Stimulated activated CD8-positive, alpha-beta memory T cell treated with anti-CD3 and anti-CD28 coated beads, Interleukin-2, amount 100 ng/mL, for 1 hour (primary cell): ENCODE measurements at places on chromosomes 7 and 10.

DNA sequence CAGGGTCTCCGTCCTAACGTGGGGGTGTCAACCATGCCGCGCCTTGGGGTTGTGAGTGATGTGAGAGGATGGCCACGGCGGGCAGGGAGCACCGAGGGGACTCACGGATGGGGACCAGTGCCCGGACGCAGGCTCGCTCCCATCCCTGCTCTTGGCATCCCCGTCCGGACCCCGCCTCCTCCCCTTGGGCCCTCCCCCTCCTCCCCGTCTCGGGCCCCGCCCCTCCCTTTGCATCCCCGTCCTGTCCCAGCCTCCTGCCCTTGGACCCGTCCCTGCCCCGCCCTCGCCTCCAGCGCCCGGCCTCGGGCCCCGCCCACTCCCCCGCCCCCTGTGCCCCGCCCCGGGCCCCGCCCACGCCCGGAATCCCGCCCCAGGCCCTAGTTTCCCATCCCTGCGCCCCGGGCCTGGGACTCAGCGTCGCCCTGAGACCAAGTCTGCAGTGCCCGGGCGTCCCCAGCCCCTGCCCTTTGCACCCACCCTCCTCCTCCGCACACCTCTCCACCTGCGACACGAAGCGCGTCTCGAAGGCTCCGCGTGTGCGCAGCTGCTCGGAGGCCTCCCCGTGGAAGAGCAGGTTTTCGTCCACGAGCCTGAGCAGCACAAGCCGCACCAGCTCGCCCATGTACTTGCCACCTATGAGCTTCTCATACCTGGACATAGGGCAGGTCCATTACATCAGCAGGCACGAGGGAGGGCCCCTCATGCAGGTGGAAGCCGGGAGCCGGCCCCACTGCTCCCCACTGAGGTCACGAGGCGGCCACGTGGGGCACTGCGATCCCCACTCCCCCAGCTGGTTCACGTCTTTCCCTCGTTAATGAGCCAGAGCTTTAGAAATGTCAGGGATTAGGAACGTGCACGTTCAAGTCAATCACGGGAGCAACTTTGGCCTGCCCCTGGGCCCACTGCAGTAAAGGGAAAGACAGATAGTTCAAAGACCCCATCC lies 5.1 kb upstream of the MYL7 start:
- peak; percentile 17 for DNase-seq

GRCh38 chr10:68087685-68088401 lies 12.8 kb upstream of the HERC4 start:
- no peak for DNase-seq

GRCh38 chr7:41925946-41926345 lies 223.1 kb upstream of the INHBA start:
- DNase-seq, result no peak

DNA sequence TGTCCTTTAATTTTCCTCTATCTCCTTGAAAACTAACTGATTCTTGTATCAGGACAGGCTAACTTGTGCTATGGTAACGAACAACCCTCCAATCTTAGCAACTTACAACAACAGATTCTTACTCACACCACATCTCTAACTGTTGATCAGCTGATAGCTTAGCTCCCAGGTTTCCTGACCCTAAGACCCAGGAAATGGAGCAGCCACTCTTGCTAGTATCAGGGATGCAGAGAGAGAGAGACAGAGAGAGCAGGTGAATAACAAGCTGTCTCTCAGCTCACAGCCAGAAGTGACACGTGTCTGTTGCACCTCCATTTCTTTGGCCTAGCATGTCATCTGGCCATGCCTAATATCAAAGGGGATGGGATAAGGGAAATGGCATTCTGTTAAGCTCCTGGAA lies 1289.0 kb upstream of the AUTS2 start:
- DNase-seq, result no peak

- DNase-seq, result no peak
Observed at GRCh38 chr10:131584287-131584686, 272.8 kb upstream of the TCERG1L start.

- DNase-seq, result no peak
Observed at GRCh38 chr7:55512635-55513191, 59.6 kb downstream of the VOPP1 start.

GRCh38 chr10:26173837-26174236 lies 42.7 kb upstream of the GAD2 start:
- no peak for DNase-seq

DNA sequence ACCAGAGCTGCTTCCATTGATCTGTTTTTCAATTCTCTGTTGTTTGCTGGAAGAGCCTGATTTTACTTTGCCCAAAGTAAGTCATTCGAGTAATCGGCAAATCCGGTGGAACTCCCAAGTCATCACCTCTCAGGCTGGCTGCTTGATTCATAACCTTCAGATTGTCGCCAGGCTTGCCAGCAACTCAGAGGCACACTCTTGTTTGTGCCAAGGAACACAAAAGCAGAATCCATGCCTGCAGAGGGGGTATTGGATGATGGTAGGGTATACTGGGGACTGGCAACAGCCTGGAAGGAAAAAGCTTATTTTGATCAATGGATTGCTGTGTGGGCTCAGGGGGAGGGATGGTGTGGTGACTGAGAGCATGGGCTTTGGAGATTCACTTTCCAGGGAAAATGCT lies 542.4 kb downstream of the SORCS3 start:
- DNase-seq, result no peak

DNA sequence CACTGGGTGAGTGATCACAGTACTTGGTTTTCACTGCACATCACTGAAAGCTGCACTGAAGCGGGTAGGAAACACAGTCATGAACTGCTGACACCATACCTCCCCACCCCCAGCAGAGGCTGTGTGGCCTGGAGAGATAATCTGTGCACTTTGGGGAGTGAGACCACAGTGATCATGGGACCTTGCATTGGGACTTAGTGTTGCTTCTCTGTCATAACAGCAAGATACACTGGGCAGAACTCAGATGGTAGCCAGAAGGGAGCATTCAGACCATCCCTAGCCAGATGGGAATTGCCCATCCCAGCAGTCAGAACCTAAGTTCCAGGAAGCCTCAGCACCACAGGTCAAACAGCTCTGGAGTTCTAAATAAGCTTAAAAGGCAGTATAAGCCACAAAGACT lies 346.4 kb upstream of the TMEM229A start:
- no peak for DNase-seq

DNA sequence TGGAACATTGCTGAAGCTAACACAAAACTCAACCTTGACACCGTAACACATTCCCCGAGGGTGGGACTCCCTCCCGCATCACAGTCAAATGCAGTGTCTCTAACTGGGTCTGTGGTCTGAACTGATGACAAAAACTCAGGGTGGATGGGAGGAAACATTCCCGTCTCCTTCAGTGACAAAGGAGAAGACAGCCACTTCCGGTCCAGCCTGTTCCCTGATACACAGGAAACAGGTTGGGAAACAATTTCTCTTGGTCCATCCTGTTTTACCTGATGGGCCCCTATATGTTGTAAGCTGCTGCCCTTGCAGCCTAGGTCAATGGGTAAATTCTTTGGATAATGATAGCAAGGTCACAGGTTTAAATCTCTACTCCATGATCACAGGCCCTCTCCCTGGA lies 20.4 kb downstream of the SLC13A4 start:
- no peak for DNase-seq

- DNase-seq, result no peak
Observed at GRCh38 chr7:148712678-148713329, 14.1 kb downstream of the CUL1 start.

DNA sequence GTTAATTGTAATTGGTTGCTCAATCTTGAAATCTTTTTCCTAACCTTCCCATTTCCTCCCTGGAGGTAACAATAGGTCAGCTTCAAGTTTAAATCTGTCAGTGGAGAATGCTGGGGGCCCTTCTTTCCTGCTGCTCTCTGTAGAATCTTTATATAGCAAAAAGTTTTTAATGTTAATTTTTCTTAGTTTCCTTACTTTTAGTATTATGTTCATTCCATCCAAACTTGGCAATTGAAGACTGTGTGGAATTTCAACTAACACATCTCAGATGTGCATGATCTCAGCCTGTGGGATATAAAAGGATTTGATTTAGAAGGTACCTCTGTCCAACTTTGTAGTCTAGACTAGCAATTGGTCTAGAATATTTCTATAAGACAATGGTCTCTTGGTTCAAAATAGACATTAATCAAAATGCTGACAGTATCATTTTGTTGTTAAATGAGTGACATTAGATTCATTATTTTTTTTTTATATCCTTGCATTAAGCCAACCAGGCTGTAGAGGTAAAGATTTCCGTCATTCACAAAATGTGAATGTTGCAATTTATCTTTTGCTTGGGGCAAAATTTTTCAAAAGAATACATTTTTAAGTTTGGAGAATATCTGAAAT lies 100.4 kb upstream of the SEMA3A start:
- DNase-seq, result no peak

GRCh38 chr7:23530405-23530804 lies 1.4 kb downstream of the TRA2A start:
- peak; percentile 8 for DNase-seq

GRCh38 chr7:110507369-110507768 lies 583.6 kb upstream of the LRRN3 start:
- no peak for DNase-seq

DNA sequence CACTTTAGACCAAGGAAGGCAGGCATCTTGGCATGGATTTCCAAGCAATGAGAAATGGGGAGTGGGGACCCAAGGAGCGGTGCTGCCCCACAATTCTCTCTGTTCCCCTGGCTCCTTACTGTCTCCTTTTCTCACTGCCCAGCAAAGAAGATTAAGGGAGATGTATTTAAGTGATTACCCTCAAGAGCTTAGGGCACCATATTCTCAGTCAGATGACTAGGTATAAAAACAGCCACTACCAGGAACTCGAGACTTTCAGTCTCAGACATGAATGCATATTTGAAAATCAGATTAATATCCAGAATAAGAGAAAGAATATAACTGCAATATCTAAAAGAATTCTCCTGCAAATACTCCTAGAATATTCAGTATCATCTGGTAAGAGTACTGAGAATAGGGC lies at the start of gene ABLIM1:
Gene ABLIM1, minus strand, starts transcription at position 101 of the 400 bp plus-strand sequence. Its CDS starts 75 bp downstream, at position 26.
- no peak for DNase-seq

GRCh38 chr7:143229054-143229790 lies 7.4 kb downstream of the TAS2R40 start:
- DNase-seq, result no peak

- no peak for DNase-seq
Observed at GRCh38 chr10:21649454-21649872, 115.4 kb downstream of the MLLT10 start.

DNA sequence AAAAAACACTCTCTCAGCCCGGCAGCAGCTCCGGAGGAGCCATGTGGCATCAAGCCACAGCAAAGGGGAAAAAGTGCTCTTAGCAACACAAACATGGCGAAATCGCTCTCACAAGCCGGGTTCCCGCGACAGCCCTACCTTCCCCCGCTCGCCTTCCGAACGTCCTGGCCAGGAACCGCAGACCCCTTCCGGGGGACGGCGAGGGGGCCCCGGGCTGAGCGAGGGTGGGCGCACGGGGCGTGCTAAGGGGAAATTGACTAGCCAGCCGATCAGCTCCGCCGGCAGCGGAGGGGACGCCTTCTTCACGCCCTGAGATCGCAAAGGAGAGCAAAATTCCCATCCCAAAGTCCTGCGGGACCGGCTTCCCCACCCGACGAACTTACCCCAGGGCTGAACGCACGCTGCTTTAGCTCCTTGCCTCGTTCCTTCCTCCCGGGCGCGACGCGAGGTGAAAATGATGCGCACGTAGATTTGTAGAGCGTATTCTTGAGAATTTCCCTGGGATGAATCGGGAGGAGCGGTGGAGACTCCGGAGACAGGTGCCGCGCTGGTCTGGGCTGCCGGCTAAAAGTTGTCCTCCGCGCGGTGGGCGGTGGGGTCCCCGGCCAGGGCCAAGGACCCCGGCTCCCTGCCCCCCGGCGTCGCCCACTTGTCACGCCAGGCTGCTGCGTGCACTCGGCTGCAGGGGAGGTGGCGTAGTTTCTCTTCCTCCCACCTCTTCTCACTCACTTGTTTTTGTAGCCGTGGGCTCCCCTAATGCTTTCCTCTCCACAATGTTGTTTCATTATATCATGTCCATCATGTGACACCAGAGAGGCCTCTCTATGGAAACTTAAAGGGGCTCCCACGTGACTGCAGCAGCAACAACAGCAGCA lies 220.1 kb upstream of the MKLN1 start:
- peak; percentile 54 for DNase-seq

GRCh38 chr7:158809596-158809995 lies 19.7 kb downstream of the ESYT2 start:
- no peak for DNase-seq

GRCh38 chr10:628386-629045 lies 61.0 kb downstream of the DIP2C start:
- no peak for DNase-seq

DNA sequence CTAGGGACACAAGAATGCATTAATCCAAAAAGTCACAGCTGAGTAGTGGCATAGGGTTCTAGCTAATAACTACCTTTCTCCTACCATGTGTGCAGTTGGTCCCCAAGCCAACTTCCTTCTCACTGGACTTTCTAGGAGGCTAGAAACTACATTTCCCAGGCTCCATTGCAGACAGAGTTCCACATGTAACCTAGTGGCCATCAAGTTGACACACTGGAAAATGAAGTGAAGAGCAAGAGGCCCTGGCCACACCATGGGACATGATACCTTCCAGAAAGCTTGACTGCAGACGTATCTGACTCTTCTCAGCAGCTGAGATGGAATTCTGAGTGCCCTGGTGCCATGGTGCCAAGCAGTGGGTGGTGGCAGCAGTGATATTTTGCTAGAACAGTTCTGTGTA lies 49.8 kb upstream of the TMEM273 start:
- DNase-seq, result no peak

DNA sequence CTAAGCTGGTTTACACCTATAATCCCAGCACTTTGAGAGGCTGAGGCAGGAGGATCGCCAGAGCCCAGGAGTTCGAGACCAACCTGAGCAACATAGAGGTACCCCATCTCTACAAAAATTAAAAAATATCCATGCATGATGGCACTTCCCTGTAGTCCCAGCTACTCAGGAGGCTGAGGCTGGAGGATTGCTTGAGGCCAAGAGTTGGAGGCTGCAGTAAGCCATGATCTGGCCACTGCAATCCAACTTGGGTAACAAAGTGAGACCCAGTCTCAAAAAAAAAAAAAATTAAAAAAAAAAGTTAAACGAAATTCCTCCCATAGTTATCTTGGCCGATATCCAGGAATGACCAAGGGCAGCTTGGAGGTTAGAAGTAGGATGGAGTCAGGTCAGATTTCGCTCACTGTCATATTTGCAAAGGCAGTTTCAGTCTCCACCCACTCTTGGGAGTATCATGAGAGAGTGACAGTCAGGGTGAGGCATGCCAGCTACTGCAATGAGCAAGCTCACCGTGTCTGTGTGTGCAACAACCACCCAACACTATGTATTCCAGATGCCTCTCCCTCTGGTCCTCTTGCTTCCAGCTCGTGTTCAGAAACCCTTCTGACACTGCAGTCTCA lies 6.0 kb upstream of the ZDHHC4 start:
- DNase-seq, result no peak
